ENCODE measurements at places on chromosomes 4 and X. TPM values are rescaled to one million over a fixed set of nuclear protein-coding genes. Genes with fewer than 3 reads are reported as not detected.

The PDLIM3 gene
- 24.5 TPM for total RNA-seq

The UNC5C gene
- total RNA-seq = 1.2 TPM

The ATP2B3 gene
- not detected for total RNA-seq

The FABP2 gene
- not detected for total RNA-seq

The TMPRSS11A gene
- not detected for total RNA-seq

The SPATA4 gene
- 0.21 TPM for total RNA-seq

The ESX1 gene
- total RNA-seq = not detected

The PPEF1 gene
- total RNA-seq = not detected

The CXorf58 gene
- total RNA-seq = 1.5 TPM

The SH3BGRL gene
- 95.9 TPM for total RNA-seq

The TRIML1 gene
- total RNA-seq = not detected

The HMGB2 gene
- total RNA-seq = 83.4 TPM

The SYNPO2 gene
- total RNA-seq = 118 TPM

The MAGEC2 gene
- total RNA-seq = not detected

The PF4V1 gene
- total RNA-seq = not detected

The HMGN5 gene
- total RNA-seq = 29.4 TPM

The KCTD8 gene
- total RNA-seq = 0.63 TPM
